ENCODE measurements at places on chromosomes 16 and 17.

DNA sequence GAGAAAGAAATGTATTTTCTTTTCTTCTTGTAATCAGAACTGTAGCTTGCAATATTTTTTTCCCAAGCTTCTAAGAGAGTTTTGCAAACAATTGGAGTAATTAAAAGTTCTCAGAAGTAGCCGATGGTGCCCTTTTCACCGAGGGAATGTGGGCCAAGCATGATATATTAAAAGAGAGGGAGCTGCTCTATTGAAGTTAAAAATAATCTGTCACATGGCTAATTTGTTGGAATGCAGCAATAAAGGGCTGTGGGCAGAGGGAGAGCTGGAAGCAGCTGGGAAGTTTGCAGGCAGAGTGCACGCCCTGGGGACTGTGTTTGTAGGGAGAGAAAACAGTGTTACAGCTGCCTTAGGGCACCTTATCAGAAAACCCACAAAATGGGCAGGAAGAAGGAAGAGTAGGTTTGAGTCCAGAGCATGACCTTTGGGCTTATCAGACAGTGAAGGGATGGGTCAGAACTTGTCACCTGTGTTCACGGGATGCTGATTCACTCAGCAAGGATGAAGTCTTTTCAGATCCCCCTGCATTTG, 18.5 kb upstream of the TERF2 start:
- peak; percentile 81 for DNase-seq

- DNase-seq = no peak
Measured at GRCh38 chr16:81327447-81328196, 12.9 kb downstream of the GAN start.

DNA sequence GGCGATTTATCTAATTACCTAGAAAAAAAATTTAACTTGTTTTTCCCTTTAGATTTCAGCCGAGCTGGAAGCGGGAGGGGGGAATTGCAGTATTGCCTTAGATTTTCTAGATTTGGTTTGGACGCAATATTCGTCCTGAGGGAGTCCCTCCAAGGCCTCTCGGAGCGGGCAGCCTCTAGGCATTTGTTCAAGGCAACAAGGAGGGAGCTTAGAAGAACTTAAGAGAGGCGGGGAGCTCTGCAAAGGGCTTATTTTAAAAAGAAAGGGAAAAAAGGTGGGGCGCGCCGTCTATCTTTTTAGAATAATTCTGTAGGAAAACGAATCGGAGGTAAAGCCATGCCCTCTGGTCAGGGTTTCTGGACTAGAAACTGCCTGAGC, 407 bp upstream of the TMEM94 start:
- DNase-seq = no peak

DNA sequence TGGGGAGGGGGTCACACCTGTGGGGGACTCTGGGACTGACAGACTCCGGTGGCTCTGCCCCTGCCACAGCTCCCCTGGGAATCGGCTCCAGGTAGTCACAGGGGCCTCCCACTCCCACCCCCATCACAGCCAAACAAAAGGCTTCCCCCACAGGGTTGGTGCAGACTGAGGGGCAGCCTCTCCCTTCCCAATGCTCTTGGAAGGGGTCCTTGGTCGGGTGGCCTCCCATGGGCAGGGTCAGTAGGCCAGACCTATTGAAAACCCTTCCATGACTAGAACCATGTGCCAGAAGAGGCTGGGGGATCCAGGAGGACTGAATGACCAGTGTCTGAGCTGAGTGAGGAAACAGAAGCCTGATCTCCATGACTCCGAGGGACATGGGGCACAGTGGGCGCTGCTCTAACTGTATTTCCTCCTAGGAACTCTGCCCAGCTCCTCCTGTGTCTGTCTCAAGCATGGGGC, 28.6 kb downstream of the TK2 start:
- DNase-seq = no peak

DNA sequence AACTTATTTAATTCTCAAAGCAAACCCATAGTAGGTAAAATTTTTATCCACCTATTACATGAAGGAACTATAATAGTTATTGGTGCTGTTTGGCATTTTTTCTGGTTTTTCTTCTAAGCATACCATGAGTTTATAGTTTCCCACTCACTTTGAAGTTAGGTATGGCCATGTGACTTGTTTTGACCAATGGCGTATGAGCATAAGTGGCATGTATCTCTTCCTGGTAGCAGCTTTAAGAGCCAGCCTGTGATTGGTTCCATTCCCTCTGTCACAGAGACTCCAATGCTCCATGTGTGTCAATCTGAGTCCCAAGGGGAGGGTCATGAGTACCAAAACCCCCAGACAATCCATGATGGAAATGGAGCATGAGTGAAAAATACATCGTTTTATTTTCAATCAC, 282.9 kb upstream of the N4BP1 start:
- no peak for DNase-seq

DNA sequence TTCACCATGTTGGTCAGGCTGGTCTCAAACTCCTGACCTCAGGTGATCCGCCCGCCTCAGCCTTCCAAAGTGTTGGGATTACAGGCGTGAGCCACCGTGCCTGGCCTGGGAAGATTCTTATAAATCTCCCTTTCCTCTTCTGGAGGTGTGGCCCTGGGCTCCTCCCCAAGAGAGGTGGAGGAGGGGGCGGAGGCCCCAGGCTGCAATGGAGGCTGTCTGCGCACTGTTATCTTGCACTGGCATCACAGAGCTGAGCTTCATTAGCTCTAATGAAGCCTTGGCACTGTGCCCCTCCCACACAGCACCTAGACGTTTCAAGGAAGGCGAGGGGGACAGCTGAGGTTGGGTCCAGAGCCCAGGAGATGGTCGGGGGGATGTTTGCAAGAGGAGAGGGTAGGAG, 7.5 kb downstream of the ARHGAP23 start:
- DNase-seq = no peak

DNA sequence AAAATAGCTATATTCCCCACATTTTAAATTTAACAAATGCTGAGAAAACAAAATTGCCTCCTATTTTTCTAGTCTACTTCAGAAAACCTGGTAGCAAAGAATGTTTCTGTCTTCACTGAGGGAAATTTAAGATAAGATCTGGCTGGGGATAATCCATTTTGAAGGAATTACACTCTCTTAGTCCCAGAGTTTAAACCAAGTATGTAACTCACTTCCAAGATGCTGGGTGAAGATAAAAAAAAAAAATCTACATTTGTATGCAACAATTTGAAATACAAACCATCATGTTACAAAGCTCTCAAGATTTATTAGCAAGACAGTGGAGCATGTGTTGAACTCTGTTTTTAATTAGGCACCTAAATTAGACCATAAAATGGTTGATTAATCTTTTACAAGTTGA, 5.7 kb downstream of the HS3ST3B1 start:
- no peak for DNase-seq

GRCh38 chr17:56762988-56763387, 70.7 kb downstream of the C17orf67 start:
- DNase-seq = no peak

- DNase-seq = peak; percentile 79
Measured at GRCh38 chr17:54992797-54993639, 24.5 kb downstream of the STXBP4 start.

DNA sequence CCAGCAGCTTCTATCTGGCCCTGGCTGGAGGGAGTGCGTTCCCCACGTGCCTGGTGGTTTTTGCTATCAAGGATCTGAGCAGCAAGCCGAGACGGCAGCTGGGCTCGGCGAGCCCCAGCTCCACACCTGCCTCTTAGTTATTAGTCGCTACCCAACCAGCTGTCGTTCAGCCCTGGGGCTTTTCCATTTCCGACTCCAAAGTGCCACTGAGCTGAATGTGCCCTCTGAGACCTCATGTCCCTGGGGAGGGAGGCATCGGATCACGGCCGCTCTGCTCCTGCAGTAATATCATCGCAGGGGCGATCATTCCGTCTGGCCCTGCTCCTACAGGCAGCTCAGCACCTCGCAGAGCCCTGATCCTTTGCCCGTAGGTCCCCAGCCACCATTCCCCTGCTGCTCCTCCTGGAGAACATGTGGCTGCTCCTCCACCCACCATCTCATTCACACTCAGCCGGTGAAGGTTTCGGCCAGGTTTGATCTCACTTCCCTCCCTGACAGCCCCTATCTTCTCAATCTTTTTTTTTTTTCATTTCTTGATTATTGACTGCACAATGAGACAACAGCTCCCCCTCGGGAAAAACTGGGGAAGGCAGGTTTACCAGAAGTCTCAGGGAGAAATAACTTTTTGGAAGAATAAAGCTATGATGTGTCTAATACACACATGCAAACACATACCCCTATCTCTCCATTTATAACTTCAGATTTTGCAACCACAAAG, 86.7 kb downstream of the ZFHX3 start:
- peak; percentile 87 for DNase-seq

GRCh38 chr17:66952681-66953629, 11.6 kb upstream of the CACNG4 start:
- peak; percentile 45 for DNase-seq

GRCh38 chr17:83127431-83128160, 48.2 kb downstream of the METRNL start:
- DNase-seq = no peak

- peak; percentile 93 for DNase-seq
Measured at GRCh38 chr17:48003417-48004151, 32.7 kb downstream of the CDK5RAP3 start.

DNA sequence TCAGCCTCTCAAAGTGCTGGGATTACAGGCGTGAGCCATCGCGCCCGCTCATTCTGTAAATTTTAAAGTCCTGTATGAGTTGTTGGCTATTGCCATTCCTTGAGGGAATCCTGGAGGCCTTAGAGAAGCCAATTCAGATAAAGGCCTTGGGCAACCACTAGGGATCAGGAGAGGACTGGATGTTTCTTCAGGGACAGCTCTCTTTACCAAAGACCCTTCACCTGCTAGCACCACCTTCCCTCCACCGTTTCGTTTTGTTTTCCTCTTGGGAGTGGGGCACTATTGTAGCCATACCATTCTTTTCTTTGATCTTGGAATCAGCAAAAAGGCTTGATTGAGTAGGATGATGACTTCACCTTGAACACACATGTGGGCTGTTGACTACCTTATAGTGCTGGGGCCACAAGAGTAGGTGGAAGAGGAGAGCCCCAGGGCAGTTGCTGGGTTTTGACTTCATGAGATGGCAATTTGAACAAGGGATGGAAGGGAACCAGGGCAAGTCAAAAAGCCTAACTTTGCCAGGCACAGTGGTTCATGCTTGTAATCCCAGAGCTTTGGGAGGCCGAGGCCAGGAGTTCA, 7.0 kb upstream of the ANKRD40CL start:
- no peak for DNase-seq

- DNase-seq = peak; percentile 8
Measured at GRCh38 chr17:70278844-70279462, 109.6 kb downstream of the KCNJ2 start.

DNA sequence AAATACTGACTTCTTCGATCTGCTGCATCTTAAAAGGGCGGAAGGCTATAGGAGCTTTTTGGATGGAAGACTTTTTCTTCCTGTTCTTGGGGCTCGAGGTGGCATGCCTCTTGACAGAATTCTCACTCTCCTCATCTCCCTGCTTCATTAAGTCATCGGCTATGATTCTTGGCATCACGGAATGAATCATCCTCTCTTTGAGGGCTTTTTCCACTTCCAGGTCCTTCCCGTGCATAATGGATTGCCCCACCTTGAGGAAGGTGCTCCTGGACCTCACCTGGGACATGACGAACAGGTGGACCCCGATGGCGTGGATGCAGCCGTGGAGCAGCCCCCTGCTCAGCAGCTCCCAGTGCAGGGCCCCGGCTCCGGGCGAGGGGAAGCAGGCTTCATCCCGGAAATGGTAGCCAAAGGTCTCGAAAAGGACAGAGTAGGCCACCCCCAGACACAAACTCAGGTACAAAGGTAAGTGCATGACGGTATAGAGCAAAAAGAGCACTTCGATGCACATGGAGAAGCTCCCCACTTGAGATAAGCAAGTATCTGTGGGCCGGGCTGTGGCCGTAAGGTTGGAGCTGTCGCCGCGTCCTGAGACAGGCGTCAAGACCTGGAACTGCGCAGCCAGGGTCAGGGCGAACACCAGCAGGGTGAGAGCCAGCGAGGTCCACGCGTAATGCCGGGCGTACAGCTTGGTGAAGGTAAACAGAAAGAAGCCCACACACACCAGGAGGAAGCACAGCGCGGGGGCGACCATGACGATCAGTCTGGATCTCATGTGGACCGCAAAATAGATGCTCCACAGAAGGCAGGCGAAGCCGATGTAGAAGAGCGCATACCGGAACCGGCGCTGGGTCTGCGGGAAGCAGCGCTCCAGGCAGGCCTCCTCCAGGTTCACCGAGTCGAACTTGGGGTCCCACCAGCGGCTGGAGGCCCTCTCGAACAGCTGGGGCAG, 1.7 kb downstream of the ADCY9 start:
- DNase-seq = no peak

DNA sequence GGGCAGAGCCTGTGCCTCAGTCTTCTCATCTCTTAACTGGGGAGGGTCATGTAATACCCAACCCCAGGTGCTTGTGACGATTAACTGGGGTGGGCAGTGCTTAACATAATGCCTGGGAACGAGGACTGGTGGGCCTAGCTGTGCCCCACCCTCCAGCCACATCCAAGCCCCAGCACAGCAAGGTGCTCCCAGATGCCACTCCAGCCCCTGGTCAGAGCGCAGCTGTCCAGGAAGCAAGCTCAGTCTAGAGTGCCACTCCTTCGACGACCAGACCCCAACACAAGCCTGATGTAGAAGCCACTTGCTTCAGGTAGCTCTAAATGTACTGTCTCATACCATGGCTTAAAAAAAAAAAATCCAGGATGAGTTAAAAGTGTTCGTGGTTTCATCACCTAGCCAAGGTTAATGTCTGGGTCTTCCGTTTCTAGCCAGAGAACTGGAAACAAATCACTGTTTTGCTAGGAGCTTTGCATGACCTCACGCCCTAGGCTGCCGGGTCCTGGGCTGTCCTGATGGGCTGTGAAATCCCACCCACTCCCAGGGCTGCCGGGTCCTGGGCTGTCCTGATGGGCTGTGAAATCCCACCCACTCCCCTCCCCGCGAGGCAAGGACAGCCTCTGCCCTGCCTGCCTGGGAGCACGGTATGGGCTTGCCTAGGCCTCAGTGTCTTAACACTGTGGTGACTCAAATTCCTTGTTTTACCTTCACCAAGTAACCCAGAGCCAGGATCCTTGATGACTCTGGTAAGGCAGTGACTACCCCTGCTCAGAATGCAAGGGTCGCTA, 7.7 kb downstream of the MIEF2 start:
- no peak for DNase-seq

DNA sequence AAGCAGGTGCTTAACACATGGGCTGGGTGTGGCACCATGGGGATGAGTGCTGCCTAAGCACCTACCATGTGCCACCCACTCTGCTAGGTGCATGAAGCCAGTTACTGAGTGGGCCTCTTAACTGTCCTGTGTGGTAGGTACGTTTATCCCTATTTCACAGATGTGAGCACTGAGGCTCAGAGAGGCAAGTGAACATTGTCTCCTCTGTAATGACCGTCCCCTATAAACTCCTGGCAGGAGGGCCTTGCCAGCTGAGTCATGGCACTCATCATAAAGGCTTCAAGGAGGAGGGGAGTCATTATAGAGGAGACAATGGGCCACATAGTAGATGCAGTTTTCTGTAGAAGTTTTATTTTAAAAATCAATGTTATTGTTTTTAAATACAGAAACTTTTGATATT, 79.1 kb downstream of the RAB11FIP4 start:
- DNase-seq = no peak

DNA sequence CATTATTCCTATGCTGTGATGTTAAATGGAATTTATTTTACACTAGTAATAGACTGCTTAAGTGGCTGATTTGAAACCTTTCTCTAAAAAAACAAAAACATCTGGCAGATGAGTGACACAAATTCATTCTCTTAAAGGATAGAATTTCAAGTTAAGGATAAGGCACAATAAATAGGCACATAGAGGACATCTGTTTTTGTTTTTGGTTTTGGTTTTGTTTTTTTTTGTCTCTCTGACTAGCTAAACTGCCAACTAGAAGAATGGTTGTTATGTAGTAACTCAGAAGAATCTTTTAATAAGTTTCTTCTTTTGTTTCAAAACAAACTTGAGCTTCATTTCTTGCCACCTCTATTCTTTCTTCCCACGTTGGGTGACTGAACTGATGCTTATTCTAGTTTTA, 5.1 kb upstream of the VPS4A start:
- DNase-seq = no peak

Measured in eye (tissue), 1 donor.